T-helper 1 cell (primary cell): ENCODE measurements at places on chromosomes 12 and 14.

DNA sequence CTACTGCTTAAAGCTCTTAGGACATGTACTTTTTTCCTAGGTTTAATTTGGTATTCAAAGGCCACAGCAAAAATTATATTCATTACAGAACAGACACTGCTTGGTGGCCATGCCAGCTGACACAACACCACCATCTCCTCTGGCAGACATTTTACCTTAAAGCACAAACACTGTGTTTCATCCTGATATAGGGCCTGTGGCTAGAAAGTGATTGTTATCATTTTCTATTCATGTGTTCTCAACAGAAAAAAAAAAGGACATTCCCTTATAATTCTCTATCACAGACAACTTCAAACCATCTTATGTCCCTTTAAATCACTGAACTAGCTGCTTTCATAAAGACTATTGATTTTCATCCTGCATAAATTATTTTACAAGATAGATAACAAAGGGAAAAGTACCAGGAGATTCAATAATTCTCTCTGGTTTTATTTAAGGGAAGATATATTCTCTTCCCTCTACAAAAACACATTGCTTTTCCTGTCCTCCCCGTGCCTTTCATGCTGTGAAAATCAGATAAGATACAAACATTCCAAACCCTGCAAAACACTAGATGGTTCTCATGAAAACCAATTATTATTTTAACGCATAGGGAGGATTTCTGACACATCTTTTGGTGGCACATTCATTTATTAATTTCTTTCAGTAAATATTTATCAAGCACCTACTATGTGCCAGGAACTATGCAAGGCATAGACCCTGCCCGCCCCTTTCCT is 139.3 kb upstream of the TMCC3 start:
- no peak for DNase-seq

- DNase-seq: no peak
These were observed 89.0 kb downstream of the NCOR2 start for GRCh38 chr12:124478416-124478815.

GRCh38 chr12:82329508-82329907 is 28.7 kb downstream of the CCDC59 start:
- DNase-seq: no peak

GRCh38 chr14:81309511-81309910 is 88.8 kb upstream of the GTF2A1 start:
- DNase-seq: no peak

GRCh38 chr12:68370006-68370590 is 37.9 kb upstream of the MDM1 start:
- DNase-seq: no peak
